ENCODE measurements at places on chromosomes 12 and 14.

DNA sequence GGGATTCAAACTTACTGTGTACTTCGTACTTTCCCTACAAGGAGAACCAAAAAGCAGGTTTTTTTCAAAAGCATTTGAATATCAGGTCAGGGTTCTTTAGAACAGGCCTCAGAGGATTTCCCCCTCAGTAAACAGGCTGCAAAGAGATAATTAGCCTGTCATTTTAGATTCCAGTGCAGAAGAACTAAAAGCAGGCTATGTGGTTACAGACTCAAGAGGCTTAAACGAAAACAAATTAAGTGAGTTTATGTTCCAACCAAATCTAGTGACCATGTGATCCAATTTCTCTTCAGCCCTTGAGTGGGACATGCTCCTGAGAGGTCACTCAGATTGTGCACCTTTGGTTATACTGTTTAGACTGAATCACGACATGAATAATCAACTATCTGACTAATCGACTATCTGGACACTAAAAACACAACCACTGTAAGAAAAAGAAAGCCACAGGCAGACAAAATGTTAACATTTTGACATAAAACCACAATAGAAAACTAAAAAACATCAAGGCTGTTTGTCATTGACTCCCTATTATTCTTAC, 4.5 kb downstream of the TMED8 start:
- peak; percentile 69 for DNase-seq

DNA sequence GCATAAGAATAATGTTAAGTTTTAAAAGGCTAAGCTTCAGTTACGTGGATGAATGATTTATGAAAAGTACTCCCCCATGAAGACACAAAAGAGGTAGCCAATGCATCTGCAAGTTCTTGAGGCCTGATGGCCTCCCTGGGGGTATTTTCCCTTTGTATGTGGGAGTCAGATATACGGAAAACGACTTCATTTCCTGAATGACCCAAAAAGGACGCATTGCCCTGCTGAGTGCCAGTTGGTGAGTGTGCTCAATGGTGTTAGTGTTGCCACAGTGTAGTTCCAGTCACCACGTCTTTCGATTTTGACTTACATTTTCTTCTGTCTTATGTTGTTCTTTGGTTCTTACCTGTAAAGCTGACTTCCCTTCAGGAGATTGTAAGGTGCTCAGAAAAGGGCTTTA, 8.0 kb downstream of the ETV6 start:
- no peak for DNase-seq

- no peak for DNase-seq
These were observed 628.9 kb upstream of the TBX3 start for GRCh38 chr12:115312901-115313300.

- no peak for DNase-seq
These were observed 39.3 kb downstream of the ARL6IP4 start for GRCh38 chr12:123019841-123020138.

GRCh38 chr12:130966443-130967030, 12.8 kb downstream of the ADGRD1 start:
- DNase-seq = no peak

DNA sequence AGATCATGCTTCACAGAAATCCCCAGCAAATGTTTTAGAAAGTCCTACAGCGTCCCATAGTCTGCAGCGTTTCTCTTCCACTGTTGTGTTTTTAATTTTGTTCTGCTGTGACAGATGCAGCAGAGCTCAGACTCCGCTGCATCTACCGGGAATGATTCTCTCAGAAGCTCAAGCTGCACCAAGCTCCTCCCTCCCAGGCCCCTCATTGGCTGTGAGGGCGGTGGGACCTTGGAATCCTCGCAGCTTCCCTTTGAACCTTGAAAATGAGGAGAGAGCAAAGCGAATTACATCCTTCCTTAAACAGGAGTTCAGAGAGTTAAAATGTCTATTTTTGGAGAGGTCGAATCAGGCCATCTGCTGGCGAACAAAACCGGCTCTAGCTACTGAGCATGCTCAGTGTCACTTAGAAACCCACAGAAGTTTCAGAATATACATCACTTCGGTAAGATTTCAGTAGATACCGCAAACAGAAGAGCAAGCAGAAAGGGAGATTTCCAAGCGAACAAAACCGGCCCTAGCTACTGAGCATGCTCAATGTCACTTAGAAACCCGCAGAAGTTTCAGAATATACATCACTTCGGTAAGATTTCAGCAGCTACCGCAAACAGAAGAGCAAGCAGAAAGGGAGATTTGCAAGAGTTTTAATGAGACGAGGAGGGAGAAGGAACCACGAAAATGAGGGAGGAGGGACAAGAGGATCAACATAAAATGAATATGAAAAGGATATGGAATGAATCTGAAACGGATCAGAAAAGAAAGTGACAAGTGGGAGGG, at the start of gene ABCD2:
Gene ABCD2 (minus strand): TSS at position 144 of the 774 bp plus-strand sequence. CDS start 188 bp downstream, outside the sequence.
- DNase-seq = peak; percentile 62

GRCh38 chr12:119634743-119635142, 33.2 kb upstream of the PRKAB1 start:
- no peak for DNase-seq

GRCh38 chr14:89849931-89850330, 104.6 kb downstream of the EFCAB11 start:
- no peak for DNase-seq

- no peak for DNase-seq
These were observed 18.7 kb downstream of the MANSC1 start for GRCh38 chr12:12331244-12331771.

- DNase-seq = no peak
These were observed 36.8 kb downstream of the SLC41A2 start for GRCh38 chr12:104921340-104921739.

GRCh38 chr14:95023886-95024285, 133.4 kb downstream of the DICER1 start:
- DNase-seq = no peak

DNA sequence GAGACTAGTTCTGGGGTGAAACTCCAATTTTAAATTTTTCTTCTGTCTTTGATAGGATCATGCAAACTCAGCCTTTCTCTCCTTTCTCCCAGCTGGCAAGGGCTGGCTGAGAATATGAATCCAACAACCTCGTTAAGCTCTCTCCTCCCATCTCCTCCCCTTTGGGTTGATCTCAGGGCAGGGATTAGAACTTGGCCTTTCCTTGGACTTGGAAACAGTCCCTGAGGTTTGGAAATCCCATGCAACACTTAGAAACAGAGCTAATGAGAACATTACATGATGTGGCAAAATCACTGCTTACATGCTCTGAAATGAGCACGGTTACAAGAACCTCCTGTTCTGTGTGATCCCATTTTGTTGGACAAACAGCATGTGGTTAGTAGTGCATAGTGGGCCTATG, 31.6 kb downstream of the ACACB start:
- DNase-seq = no peak

GRCh38 chr14:42140831-42141279, 534.2 kb downstream of the LRFN5 start:
- no peak for DNase-seq

DNA sequence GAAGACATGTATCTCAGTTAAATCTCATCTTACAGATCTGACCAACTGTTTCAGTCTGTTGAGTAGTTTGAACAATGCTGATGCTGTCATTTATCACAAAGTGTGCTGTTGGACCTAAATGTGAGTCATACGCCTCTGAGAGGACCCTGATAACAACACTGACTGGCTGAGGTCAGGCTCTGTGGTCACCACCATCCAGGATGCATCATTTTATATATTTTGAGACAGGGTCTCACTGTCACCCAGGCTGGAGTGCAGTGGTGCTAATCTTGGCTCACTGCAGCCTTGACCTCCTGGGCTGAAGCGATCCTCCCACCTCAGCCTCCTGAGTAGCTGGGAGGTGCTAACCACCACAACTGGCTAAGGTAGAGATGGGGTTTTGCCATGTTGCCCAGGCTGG, 181.0 kb upstream of the RGS6 start:
- no peak for DNase-seq

GRCh38 chr12:96246926-96247505, 52.8 kb downstream of the ELK3 start:
- DNase-seq = no peak

GRCh38 chr14:75279153-75279762, 630 bp downstream of the FOS start:
- DNase-seq = peak; percentile 45

DNA sequence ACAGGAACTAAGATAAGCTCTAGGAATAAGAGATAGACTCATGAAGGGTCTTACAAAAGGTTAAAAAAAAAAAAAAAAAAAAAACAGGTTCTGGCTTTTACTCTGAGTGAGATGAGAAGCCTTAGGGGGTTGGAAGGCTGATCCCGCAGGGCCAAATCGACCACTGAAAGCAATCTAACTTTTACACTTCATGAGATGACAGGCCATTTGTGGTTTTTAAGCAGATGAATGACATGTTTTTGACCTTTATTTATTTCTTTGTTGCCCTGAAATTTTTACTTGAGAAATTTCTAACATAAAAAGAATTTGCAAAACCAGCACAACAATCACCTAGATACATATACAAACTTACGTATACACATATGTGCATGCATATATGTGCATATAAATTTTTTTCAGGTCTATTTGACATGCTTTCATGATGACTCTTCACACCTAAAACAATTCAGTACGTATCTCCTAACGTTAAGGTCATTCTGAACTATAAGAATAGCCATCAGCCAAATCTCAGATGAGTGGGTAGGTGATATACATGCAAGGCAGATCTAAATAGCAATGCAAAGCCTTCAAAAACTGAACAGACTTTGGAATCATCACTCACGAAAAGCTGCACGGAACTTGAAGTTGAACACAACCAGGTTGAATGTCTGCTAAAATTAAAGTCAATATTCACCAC, 87.0 kb downstream of the R3HDM2 start:
- peak; percentile 42 for DNase-seq

DNA sequence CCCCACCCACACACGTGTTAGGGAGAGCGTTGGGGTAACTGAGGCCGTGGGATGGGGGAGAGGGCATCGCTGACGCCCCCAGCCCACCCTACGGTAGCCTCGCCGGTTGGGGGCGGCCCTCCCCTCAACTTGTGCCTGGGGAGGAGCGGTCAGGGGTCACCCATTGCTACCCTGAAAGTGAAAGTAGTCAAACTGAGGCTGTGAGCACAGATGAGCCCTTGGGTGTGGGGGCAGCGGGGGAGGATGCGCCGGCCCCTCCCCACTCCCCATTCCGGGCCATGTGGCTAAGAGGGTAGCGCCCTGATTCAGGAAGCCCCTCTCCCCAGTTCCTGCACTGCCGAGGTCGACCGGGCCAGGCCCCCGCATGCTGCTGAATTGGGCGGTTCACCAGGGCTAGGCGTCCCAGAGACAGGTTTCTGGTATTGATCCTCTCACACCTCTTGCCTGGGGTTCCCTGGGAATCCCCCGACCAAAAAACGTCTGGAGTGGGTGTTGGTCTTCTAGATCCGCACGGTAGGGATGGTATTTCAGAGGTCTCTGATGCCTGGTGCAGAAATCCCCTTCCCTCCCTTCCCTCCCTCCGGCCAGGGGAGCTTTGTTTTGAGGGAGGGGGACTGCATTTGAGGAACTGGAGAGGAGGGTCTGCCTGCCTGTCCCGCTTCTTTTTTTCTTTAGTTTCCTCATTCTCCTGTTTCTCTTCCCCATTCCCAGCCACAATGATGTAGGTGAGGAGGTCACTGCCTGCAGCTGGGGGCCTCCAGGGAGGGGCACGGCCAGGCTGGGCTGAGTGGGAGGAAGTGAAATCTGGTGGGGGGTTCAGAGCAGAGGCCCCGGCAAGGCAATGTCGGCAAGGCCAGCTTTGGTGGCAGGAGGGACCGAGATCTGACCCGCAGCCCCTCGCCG, 1.0 kb downstream of the SH2B3 start:
- peak; percentile 65 for DNase-seq

DNA sequence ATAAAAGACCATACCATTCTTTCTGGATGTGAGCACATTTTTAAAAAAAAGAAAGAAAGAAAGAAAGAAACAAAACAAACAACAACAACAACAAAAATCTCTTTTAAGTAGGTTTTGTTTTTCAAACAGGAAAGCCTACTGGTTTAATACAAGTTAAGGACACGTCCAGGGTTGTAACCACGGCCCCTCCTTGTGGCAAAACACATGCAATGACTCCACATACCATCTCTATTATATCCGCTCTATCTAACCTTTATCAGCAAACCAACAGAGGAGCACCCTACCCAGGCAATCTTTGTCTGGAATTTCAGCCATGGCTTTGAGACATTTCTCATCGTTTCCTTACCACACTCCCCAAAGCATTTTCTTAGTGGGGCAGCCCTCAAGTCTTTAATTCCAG, 360.5 kb upstream of the TMPO start:
- no peak for DNase-seq

DNA sequence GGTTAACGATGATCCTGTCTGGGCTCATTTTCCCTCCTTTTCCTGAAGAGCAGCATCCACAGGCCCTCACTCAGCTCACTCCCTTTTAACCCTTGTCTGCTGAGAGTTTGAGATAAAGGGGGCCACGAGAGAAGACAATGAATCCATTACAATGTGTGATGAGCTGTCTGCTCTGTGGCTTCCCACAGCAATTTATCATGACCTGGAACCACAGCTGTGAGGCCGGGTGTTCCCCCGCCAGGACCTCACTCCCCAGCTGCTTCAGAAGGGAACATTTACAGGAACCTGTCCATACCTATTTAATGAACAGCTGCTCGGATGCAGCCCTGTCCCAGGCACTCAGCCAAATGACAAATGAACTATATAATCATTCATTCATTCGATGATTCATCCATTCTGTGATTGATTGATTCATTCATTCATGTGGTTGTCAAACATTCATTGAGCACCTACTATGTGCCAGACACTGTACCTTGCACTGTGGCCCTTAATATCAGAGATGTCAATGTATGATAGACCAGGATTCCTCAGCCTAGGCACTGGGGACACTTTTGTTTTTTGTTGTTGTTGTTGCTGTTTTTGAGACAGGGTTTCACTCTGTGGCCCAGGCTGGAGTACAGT, 18.5 kb upstream of the P2RX7 start:
- no peak for DNase-seq

GRCh38 chr14:105059035-105059924, 6.0 kb downstream of the GPR132 start:
- no peak for DNase-seq

- DNase-seq = no peak
These were observed 12.0 kb upstream of the PCNX4 start for GRCh38 chr14:60079723-60080122.

- DNase-seq = no peak
These were observed 439.9 kb upstream of the RGS6 start for GRCh38 chr14:71492346-71492745.

DNA sequence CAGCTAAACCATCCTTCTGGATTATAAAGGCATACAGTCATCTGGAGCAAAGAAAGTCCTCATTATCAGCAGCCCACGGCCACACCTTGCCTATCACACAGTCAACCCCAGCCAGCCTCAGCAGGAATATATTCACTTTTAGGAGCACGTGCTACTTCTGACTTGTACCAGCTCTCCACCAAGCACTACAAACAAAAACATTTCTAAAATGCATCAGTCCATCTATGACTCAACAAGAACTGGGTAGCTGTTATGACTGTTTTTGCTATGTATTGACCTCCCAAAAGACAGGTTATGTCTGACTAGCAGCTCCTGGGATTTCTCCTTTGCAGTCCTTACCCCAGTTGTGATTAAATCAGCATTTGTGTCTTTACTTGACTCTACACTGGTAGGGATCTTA, 31.2 kb downstream of the NUAK1 start:
- no peak for DNase-seq

All from GM20000 (cell line).